T1000 (cell line): ENCODE measurements at places on chromosomes 2 and 18.

DNA sequence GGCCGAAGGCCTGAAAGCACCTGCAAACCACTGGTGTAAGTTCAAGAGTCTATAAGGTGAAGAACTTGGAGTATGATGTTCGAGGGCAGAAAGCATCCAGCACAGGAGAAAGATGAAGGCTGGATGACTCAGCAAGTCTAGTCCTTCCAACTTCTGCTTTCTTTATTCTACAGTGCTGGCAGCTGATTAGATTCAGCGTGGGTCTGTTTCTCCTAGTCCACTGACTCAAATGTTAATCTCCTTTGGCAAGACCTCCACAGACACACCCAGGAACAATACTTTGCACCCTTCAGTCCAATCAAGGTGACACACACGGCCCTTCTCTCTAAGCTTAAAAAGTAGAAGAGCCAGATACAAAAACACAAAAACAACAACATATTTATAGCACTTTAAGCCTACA, 43.4 kb downstream of the NMS start:
- DNase-seq = no peak

DNA sequence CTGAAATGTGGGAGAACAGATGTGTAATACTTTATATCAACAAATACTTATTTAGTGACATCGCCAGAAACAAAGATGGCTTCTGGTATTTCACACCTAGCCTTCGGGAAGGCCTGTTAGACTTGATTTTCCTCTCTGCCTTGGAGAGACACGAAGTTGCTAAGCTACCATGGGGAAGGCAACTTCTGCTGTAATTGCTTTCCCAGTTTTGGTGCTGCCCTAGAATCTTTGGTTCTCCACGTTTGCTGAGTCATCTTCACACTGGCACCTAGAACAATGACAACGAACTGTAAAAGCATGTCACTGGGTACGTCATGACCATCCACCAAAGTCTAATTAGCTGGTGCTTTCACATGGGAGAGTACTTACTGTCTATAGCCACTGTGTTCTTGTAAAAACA, 58.7 kb upstream of the ACTR3 start:
- no peak for DNase-seq

- DNase-seq = no peak
These were observed 1.2 kb upstream of the OTX1 start for GRCh38 chr2:63049211-63049969.

DNA sequence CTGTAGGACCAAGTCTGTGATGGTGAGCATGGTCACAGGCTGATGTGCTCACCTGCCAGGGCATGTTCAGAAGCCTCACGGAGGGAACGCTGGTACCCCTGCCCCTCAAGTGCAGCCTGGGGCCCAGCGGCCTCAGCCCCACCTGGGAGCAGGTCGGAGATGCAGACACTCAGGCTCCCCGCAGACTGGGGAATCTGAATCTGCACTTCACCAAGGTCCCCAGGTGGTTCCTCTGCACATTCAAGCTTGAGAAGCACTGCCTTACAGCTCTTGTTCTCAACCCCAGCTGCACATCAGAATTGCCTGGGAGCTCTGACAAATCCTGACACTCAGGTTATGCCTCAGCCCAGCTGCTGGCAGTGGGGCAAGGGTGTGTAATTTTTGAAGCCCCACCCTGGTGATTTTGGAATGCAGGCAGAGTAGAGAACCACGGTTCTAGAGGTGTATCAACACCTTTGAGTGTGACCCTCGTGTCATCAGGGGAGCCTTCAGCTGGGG, 54.8 kb downstream of the CRACDL start:
- no peak for DNase-seq

DNA sequence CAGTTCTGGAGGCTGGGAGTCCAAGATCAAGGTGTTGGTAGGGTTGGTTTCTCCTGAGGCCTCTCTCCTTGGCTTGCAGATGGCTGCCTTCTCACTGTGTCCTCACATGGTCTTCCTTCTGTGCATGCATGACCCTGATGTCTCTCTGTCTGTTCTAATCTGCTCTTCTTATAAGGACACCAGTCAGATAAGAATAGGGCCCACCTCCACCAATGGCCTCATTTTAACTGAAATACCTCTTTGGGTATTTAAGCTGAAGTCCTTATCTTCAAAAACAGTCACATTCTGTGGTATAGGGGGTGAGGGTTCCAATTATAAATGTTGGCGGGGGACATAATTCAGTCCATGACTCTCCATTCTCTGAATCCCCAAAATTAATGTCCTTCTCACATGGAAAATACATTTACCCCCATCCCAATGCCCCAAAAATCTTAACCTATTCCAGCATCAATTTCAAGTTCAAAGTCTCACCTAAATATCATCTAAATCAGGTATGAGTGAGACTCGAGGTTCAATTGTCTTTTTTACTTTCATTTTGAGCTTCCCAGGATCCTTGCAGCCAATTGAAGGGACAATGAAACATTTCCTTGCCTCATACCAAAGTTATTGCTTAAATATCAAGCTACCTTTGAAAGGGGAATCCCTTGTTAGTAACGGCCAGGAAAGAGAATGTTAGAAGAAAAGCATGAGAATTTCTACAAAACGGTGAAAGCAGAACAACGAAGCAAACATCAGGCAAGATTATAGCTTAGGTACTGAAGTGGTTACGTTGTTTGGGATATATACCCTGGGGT, 20.6 kb upstream of the CNOT11 start:
- no peak for DNase-seq
